ENCODE measurements at places on chromosomes 12 and 14.

- no peak for DNase-seq
These were observed 220.3 kb upstream of the ARID2 start for GRCh38 chr12:45509187-45509586.

- no peak for DNase-seq
These were observed 391.2 kb downstream of the AEBP2 start for GRCh38 chr12:19830446-19830845.

GRCh38 chr12:84764001-84764400 is 148.6 kb downstream of the SLC6A15 start:
- no peak for DNase-seq

- DNase-seq = no peak
These were observed 15.7 kb downstream of the MDM2 start for GRCh38 chr12:68823696-68824095.

DNA sequence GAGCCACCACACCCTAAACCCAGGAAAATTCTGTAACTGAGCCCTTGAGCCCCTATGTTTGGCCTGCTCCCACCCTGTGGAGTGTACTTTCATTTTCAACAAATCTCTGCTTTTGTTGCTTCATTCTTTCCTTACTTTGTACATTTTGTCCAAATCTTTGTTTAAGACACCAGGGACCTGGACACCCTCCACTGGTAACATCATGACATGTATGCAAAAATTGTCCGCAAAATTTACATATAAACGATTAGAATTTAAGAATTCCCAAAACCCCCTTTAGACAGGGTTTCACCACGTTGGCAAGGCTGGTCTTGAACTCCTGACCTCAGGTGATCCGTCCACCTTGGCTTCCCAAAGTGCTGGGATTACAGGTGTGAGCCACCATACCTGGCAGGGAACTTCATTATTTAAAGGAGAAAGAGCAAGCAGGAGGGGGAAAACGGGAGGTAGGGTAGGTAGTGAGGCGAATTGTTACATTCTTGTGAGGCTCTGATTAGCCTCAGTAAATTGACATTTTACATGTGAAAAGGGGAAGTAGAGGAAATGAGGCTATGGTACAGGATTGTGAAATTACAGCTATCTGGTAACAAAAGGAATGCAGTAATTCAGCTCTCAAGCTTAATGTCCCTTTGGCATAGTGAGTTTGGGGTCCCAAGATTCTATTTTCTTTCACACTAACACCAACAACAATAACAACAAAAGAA is 27.6 kb downstream of the TUBA1A start:
- no peak for DNase-seq

GRCh38 chr14:19743256-19743655 is at the start of gene OR4Q3:
OR4Q3 (plus strand) TSS chr14:19743571.
- DNase-seq = no peak

GRCh38 chr12:105570944-105571343 is 240.5 kb downstream of the C12orf75 start:
- no peak for DNase-seq

- DNase-seq = no peak
These were observed 239.3 kb downstream of the MED13L start for GRCh38 chr12:116037941-116038837.
